ENCODE measurements at places on chromosomes 6 and 20. TPM values are rescaled to one million over a fixed set of nuclear protein-coding genes. Genes with fewer than 3 reads are reported as not detected.

SAMD3 gene
- total RNA-seq, result 1.5 TPM

TFAP2C gene
- total RNA-seq, result 0.38 TPM

HLA-DRA gene
- total RNA-seq, result 101 TPM

C6orf58 gene
- not detected for total RNA-seq

RREB1 gene
- total RNA-seq, result 31.8 TPM

ULBP2 gene
- total RNA-seq, result 0.51 TPM

TSPO2 gene
- not detected for total RNA-seq

GRCh38 chr20:57622201-57622570 lies 2.0 kb upstream of the ZBP1 start:
- no peak for DNase-seq

DNA sequence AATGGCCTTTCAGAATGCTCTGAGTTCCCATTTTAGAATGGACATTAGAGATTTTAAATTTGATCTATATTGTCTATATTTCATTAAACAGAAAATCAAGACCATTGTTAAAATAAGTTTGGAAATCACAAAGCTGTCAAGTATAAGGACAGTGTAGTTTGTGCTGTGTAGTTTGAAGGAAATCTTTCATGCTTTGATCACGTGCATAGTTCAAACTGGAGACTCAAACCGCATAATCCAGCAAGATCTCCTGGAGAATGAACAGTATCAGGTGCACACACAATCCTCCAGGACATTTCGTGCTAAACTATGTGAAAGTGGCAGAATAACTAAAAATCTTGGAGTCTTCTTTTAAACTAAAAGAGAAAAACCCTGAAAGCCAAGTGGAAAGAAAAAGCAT lies 60.8 kb upstream of the TBXT start:
- no peak for DNase-seq

DNA sequence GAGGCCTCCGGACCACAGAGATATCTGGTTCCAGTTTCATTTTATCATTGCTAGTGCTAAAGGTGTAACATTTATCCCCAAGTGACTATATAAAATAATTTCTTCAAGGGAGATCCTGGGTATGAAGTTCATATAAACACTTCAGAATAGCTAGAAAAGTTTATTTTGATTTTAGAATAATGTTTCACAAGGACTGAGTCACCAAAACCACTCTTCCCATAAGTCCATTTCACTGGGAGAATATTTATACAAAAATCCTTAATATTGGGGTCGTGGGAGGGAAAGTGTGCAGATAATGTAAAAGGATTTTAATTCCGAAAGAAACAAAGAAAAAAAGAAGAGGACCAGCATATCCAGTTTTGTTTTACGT lies 128.1 kb downstream of the ISM1 start:
- no peak for DNase-seq

- DNase-seq, result peak; percentile 87
Observed at GRCh38 chr6:35486005-35486925, 10.6 kb downstream of the TEAD3 start.

- DNase-seq, result no peak
Observed at GRCh38 chr6:134632024-134632423, 314.1 kb upstream of the SGK1 start.

DNA sequence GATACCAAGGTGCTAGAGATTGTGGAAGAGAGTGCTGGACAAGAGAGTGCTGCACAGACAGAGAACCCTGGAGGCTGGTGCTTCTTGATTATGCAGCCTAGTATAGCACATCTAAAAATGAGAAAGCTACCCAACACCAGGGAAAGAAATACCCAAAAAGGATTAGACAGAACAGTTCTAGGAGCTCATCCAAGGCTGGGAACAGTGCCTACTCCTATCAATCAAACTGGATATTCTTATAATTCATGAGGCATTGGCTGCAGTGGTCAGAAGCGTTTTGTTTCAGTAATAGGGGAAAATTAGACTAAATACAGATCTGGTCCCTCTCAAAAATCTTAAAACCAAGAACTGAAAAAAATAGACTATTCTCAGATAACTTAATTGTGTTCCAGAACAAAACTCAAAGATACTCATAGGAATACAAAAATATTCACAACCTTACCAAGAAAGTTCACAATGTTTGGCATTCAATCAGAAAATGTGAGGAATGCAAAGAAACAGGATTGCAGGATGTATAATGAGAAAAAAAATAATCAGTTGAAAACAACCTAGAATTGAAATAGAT lies 222.9 kb downstream of the EPHA7 start:
- DNase-seq, result no peak

DNA sequence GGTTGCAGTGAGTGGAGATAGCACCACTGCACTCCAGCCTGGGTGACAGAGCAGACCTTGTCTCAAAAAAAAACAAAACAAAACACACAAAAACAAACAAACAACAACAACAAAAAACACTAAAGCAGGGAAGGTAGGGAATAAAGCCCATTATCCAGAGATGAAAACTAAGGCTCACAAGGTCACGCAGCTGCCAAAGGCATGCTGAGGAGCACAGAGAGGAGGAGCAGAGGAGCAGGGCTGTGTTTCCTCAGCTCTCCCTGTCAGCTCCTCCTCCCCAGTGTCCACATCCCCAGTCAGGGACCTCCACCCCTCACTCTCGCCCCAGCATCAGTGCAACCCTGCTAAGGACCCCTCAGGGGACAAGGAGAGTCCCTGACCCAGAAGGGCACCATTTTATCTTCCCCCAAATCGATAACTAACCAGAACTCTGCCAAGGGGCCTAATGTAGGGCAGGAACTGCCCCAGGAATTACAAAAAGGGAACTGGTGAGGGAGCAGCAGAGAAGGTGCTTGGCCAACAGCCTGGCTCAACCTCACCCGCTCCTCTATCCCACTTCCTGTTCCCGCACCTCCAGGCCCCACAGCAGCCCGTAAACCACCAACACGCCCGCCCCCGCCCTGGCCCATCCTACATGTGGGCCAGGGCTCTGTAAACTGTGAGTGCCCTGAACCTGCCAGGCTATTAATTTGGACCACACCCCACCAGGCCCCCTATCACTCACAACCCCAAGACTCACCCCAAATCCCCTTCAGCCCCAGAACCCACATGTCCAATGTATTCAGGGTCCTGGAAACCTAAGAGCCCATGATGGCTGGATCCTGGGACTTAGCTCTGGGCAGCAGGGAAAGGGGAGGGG lies 9.0 kb downstream of the TEAD3 start:
- DNase-seq, result no peak

- DNase-seq, result no peak
Observed at GRCh38 chr6:14734416-14735340, 511.2 kb upstream of the JARID2 start.

GRCh38 chr20:59680148-59680650 lies 75.9 kb downstream of the PHACTR3 start:
- no peak for DNase-seq

DNA sequence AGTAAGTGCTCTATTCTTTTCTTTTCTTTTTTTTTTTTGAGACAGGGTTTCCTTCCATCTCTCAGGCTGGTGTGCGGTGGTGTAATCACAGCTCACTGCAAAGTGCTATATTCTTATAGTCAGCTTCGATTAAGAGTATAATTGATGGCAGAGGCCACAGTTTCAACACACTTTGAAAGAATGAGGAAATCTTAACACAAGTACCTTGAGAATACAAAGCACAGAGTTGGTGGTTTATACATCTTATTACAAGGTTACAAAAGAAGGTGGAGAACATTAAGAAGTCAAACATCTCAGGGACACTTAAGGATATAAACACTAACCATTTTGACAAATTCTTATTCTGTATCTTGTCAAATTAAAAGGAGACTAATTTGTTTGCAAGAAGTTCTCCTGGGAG lies 180.5 kb downstream of the SOD2 start:
- no peak for DNase-seq

DNA sequence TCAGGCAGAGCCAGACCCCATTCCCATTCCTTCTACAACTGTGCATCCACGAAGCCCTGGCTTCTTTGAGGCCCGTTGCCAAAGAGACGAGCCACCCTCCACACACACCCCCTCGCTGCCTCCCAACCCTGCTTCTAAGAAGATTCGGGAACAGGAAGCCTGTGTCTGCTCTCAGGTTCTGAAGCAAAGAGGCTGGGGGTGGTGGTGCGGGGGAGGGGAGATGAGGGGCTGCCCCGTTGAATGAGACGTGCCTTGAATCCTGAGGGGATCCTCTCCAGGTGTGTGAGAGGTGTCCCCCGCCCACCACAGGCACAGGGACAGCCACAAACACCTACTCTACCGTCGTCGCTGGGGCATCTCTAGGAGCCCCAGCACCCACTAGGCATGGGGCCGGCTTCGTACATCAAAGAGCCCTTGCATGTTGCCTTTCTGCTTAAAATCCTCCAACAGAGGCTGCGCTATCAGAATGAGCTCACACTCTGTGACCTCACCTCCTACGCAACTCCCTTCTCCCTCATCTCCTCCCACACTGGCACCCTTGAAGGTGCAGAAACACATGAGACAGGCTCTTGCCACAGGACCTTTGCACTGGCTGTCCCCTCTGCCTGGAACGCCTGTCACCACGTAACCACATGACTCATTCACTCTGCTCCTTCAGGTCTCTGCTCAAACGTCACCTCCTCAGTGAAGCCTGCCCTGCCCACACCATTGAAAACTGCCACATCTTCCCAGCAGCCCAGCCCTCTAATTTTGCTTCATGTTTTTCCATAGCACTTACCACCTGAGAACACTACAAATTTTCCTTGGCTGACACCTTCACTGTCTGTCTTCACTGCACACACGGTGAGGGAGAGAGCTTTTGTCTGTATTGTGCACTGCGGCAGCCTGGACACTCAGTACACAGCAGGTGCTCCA lies 58.5 kb downstream of the PREX1 start:
- peak; percentile 73 for DNase-seq

GRCh38 chr6:157456524-157456829 lies 75.5 kb downstream of the ZDHHC14 start:
- no peak for DNase-seq
